ENCODE measurements at places on chromosomes 3 and 15.

DNA sequence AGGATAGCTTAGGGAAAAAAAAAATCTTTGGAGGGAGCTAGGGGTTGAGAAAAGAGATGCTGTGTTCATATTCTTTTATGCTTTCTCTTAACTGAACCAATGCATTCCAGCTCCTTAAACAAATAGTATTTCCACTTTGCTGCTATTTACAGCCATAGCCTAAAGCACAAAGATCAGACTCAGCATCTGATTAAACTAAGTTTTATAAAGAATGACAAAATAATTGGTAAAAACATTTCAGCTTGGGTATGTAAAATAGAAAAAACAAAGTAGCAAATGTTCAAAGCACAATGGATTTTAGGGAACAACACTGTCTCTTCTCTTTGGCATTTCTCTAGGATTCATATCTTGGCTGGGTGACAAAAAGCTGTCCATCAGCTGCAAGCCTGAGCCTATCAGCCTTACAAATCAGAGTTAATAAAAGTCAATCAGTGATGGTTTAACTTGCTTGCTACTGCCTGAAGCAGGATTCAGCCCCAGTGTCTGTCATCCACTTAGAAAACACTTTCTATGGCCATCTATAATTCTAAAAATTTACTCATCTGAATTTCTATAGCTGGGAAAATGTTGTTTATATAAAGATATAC is 232.1 kb upstream of the CDIN1 start:
- no peak for DNase-seq

DNA sequence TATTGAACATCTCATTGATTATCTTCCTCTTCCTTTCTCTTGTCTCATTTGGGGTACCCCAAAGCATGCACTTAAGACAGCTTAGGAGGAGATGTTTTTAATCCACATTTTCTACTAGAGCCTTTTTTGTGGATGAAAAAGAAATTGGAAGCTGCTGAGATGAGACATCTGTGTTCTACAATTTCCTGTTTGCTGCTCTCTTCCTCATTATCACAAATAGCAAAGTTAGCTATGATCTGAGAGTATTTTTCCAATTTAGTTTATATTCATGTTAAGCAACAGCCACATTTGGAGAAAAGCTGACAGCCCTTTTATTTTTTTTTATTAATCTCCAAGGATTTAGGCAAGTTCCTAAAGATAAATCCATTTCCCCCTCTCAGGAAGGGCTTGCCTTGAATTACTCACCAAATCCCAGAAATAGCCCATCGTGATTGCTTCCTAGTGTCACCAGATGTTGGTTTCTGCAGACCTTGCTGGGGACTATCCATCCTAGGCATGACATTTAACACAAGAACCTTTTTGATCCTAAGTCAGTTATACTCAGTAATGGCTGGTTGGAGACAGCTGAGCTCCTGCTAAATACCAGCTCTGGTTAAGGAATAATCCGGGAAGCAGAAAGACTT is 70.8 kb upstream of the FILIP1L start:
- no peak for DNase-seq

- peak; percentile 69 for DNase-seq
These were observed 34.6 kb upstream of the EPHA6 start for GRCh38 chr3:96779810-96780209.

- DNase-seq = no peak
These were observed 42.8 kb downstream of the ZNF609 start for GRCh38 chr15:64503197-64503596.

DNA sequence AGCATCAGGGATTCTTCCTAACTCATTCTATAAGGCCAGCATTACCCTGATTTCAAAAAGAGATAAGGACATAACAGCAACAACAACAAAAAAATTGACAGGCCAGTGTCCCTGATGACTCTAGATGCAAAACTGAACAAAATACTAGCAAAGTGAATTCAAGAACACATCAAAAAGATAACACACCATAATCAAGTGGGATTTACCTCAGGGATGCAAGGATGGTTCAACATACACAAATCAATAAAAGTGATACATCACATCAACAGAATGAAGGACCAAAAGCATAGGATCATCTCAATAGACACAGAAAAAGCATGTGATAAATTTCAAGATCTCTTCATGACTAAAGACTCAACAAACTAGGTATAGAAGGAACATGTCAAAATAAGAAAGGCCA is 119.6 kb downstream of the STT3B start:
- no peak for DNase-seq

- DNase-seq = no peak
These were observed 109.9 kb downstream of the IGF1R start for GRCh38 chr15:98758224-98758623.

GRCh38 chr3:51975852-51976549 is 1.1 kb downstream of the ABHD14A start:
- DNase-seq = peak; percentile 82

Measured in endodermal cell (in vitro differentiated cells).